NCI-H2081 (cell line): ENCODE measurements at places on chromosomes 3 and 15.

GRCh38 chr3:50370594-50370993, 11.3 kb upstream of the TMEM115 start:
- peak; percentile 57 for DNase-seq

DNA sequence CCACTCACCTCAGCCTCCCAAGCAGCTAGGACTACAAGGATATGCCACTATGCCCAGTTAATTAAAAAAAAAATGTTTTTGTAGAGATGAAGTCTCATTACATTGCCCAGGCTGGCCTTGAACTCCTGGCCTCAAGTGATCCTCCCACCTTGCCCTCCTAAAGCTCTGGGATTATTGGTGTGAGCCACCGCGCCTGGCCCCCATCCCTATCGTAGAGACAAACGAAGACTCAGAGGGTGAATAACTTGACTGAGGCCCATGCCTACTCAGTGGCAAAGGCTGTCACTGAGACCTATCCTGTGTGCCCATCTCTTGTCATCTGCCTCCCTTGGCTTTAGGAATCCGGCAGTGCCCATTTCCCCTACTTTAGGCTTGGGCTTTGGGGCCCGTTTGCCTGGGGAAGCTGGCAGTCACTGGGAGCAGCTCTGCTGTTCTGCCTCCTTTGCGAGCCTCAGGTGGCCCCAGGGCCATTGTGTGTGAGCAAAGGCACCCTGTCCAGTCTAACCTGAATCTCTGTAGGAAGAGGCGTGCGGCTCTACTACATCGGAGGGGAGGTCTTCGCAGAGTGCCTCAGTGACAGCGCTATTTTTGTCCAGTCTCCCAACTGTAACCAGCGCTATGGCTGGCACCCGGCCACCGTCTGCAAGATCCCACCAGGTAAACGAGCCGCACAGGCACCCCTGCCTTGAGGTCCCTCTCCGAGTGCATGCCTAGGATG, 70.1 kb downstream of the AAGAB start:
- DNase-seq = no peak

- peak; percentile 32 for DNase-seq
Observed at GRCh38 chr15:29924750-29925149, 102.5 kb upstream of the TJP1 start.

DNA sequence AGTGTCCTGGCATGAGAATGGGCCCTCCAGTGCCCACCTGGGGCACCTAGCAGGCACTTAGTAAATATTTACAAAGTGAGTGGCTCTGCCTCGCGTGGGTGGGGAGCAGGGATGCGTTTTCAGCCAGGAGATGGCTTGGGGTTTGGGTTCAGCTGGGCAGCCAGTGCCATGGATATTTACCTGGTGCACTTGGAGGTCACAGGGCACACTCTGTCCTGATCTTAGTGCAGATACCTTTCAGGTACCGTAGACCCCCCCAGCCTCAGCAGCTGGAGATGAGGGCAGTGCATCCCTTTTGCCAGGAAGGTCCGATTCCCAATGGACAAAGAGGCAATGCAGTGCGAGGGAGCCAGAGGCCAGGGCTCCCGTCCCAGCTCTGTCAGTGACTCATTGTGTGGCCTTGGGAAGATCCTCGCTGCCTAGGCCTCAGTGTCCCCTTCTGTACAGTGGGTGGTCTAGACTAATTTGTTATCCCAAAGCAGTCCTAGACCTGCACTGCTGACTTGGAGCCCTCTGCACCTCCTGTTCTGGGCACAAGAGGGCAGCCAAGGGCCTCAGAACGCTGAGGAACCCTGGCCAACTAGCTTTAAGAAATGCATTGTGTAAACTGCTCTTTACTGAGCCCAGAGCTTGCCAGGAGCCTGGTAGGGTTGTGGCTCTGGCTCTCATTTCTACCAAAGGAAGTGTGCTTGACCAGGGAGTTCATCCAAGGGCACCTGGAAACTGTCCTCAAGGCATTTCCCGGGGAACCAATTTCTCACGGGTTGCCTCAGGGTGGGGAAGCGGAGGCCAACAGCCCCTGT, 16.0 kb downstream of the HDAC11 start:
- DNase-seq = peak; percentile 19

DNA sequence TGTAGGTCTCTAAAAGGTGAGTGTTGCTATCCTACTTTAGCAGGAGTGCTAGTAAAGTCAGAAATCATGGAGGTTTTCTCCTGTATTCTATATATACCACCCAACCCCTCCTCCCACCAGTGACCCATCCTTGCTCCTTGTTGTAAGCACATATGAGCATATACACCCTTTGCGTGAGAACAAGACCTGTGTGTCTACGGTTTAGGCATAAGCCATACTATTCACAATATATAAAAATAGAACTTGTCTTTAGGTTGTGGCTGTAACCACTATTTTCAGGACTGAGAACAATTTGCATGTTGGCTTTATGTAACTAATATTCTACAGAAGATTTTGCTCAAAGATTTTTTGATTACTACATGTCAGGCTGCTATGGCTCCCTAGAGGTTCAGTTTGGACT, 59.1 kb upstream of the TOP2B start:
- DNase-seq = no peak
